Stimulated activated CD8-positive, alpha-beta memory T cell treated with anti-CD3 and anti-CD28 coated beads, Interleukin-15, amount 100 ng/mL, for 24 hours (primary cell): ENCODE measurements at places on chromosomes 3 and 15.

DNA sequence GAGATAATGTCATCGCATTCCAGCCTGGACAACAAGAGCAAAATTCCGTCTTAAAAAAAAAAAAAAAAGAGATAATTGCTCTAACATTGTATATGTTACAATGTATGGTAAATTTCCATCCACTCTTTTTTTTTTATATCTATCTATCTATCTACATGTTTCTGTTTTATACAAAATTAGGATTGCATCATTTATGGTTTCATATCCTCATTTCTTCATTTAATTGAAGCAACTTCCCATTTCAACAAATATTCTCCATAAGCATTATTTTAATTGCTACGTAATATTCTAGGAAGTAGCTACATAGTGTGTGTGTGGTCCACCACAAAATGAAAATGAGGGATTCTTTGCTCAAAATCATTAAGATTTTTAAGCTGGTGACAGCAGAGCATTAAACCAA, 18.4 kb downstream of the RBP1 start:
- DNase-seq = no peak

DNA sequence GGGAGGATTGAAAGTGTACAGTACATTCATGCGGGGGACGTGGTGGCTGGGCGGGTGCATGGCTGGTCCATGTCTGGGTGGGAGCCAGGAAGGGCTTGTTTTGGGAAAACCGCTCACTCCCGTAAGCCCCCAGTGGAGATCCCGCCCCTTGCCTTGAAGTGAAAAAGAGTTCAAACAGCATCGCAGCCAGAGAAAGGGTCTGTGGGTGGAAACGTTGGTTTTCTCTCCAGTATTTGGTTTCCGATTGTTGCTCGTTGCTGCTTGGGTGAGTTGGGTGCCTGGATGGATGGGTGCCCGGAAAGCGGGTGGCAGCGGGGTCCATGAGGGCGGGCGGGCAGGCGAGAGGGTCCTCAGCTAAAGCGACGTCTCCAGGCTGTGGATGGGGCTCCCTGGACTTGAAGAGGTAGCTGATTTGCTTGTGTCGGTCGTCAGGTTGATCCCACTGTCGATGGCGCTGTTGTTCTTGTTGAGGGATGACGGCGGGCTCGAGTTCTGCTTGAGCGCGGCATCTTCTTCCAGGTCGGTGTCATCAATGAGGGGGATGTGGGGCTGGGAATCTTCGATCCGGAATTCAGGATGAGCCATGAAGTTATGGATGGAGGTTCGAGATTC, 7.7 kb upstream of the SEC13 start:
- no peak for DNase-seq

GRCh38 chr3:110623571-110623970, 448.0 kb upstream of the NECTIN3 start:
- no peak for DNase-seq

DNA sequence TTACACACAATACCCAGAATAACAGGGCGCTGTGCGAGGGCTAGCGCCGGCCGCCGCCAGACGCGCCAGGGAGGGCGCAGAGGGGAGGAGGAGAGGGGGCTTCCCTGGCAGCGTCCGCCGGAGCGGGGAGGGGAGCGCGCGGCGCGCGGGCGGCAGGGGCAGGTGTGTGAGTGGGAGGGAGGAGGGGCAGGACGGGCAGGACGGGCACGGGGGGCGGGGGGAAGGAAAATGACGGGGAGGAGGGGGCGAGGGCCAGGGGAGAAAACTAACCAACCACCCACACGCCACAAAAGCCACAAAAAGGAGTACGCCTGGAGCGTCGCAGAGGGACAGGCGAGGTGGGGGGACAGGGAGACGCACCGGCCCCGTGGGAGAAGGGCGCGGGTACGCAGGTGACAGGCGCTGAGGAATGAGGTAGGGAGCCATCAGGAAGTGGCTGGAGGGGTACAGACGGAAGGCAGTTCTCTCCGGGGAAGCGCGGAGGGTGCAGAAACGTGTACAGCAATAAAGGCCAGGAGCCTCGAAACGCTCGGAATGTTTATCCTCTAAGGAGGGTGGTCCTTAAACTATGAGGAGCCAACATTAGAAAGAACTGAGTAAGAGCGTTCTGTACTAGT, 610 bp upstream of the SATB1 start:
- no peak for DNase-seq

- DNase-seq = no peak
These were observed 93.7 kb upstream of the MBNL1 start for GRCh38 chr3:152174876-152175527.

GRCh38 chr15:85302271-85302670, 78.1 kb upstream of the AKAP13 start:
- no peak for DNase-seq
